AG08395 (cell line): ENCODE measurements at places on chromosomes 1 and 21.
A peak's percentile ranks its signal among the peaks of the same experiment; 100 is the strongest.

DNA sequence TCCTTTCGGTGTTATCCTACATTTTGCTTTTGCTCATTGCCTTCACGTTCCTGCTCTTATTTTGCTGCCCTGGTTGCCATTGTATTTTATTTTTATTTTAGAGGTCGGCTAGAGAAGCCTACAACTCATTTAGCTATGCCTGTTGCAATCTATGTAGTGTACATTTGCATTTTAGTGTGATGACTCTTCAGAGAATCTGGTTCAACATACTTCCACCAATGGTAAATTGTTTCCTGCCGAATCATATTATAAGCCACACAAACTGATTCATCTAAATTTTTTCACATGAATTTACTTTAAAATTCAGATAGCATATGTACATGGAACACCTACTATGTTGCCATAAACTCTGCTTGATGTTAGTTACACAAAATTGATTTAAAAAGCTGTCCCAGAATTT lies 1596.9 kb downstream of the PLA2G4A start:
- DNase-seq = no peak

GRCh38 chr1:191261111-191261510 lies 783.4 kb upstream of the BRINP3 start:
- no peak for DNase-seq

DNA sequence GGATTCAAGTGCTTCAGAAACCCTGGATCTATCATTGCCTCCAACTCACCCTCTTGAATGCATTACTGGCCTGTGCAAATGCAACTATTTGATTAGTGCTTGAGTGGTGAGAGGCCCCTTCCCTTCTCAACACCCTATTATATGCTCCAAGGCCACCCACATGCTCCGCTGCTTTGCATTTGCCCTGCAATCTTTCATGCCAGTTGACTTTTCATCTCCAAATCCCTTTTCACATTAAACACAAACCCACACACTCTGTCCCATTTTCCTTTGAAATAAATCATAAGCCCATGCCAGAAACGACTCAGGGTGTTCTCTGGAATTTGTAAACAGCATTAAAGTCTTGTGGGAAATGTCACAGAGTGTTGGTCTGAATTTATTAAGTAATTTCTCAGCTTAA lies 78.9 kb upstream of the CTTNBP2NL start:
- DNase-seq = no peak

- no peak for DNase-seq
Observed at GRCh38 chr1:190507357-190507756, 29.7 kb upstream of the BRINP3 start.

DNA sequence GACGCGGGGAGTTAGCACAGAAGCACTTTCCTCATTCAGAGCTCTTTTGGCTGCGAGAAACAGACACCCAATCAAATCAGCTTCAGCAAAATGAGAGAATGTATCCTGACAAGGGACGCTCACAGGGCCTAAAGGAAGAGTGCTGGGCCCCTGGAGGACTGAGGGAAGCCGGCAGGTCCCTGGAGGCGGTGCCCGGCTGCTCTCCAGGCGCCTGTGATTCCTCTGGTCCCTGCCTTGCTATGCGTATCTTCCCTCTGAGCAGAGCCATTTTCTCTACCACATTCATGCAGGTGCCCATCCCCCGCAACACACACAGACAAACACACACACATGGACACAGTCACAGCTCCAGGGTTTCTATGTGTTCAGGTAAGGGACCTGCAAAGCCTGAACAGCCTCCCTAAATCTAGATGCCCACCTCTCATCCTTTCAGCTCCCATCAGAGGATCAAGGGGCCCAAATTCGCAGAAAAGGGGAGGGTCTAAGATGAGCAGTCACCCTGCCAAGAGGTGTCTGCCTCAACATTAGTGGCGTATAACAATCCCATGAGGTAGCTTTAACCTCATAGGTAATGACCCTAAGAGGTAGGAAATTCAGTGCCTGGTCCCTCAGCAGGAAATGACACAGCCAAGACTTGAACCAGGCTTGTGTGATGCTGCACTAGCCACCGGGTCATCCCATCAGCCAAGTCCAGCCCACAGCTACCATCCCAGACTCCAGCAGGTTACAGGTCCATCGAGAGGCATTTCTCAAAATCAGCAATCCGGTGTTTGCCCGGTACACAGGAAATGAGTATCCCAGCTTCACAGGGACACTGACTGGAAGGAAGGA lies 29.0 kb downstream of the PTAFR start:
- no peak for DNase-seq

DNA sequence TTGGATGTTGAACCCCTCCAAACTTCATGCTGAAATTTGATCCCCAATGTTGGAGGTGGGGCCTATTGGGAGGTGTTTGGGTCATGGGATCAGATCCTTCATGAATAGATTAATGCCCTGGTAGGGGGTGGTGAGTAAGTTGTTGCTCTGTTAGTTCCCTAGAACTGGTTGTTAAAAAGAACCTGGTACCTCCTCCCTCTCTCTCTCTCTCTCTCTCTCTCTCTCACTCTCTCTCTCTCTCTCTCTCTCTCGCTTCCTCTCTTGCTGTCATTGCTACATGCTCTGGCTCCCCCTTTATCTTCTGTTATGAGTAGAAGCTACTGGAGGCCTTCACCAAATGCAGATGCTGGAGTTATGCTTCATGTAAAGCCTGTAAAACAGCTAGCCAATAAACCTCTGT lies 498.2 kb upstream of the NR5A2 start:
- DNase-seq = no peak

- no peak for DNase-seq
Observed at GRCh38 chr1:11151114-11151513, 38.0 kb upstream of the ANGPTL7 start.

GRCh38 chr1:21937372-21938121 lies 437 bp upstream of the HSPG2 start:
- DNase-seq = peak; percentile 89

GRCh38 chr1:208093046-208093445 lies 151.1 kb downstream of the PLXNA2 start:
- no peak for DNase-seq

GRCh38 chr1:154998818-154999570 lies 3.6 kb upstream of the ZBTB7B start:
- peak; percentile 71 for DNase-seq
